Tibial nerve (tissue), 4 donors: ENCODE measurements at places on chromosomes 11 and 22. TPM values are rescaled to one million over a fixed set of nuclear protein-coding genes. Genes with fewer than 3 reads are reported as not detected.

The MN1 gene
- 3.9 TPM for total RNA-seq

- H3K4me1 ChIP-seq, result peaks cover 26% of the 10 kb centered on the region
- H3K4me3 ChIP-seq, result no peak overlapping the region
- no peak for DNase-seq
- peak overlapping the region; percentile 68 for H3K27ac ChIP-seq
- no peaks in the 10 kb centered on the region for H3K27me3 ChIP-seq
- no peaks in the 10 kb centered on the region for H3K36me3 ChIP-seq
These were observed 12.9 kb downstream of the CD59 start for GRCh38 chr11:33723238-33723881.

DNA sequence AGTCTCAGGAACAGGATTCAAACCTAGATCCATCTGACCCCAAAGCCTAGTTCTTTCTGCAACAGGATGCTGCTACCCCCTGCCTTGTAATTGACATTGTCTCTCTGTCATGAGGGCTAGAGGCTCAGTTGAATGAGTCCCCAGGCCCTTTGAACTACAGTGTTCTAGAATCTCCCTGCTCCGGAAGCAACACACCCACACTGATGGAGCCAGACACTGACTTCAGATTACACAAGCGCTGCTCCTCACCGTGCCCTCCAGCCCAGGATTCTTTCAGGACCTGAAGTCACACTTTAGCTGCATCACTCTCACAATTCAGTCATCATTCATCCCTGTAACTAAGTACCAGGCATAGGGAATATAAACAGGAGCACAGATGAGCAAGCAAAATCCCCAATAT is 69.6 kb downstream of the RAB30 start:
- no peaks in the 10 kb centered on the region for H3K36me3 ChIP-seq
- no peaks in the 10 kb centered on the region for H3K4me1 ChIP-seq
- H3K27ac ChIP-seq, result no peak overlapping the region

- H3K36me3 ChIP-seq, result no peaks in the 10 kb centered on the region
- no peaks in the 10 kb centered on the region for H3K4me1 ChIP-seq
- no peak overlapping the region for H3K27ac ChIP-seq
- DNase-seq, result no peak
- no peak overlapping the region for H3K4me3 ChIP-seq
These were observed 2.2 kb upstream of the CABP2 start for GRCh38 chr11:67525275-67525976.

- no peak for DNase-seq
- H3K27me3 ChIP-seq, result no peaks in the 10 kb centered on the region
- no peak overlapping the region for H3K4me3 ChIP-seq
- H3K4me1 ChIP-seq, result peaks cover 10% of the 10 kb centered on the region
- H3K36me3 ChIP-seq, result peaks cover 48% of the 10 kb centered on the region
These were observed 4.4 kb downstream of the IL18BP start for GRCh38 chr11:72002841-72003775.

GRCh38 chr11:33256031-33256812 is 959 bp upstream of the HIPK3 start:
- peaks cover 8% of the 10 kb centered on the region for H3K4me1 ChIP-seq
- H3K27ac ChIP-seq, result peak overlapping the region; percentile 97
- H3K36me3 ChIP-seq, result no peaks in the 10 kb centered on the region

The ESAM gene
- 40.6 TPM for total RNA-seq

- no peaks in the 10 kb centered on the region for H3K4me1 ChIP-seq
- no peaks in the 10 kb centered on the region for H3K27me3 ChIP-seq
- no peaks in the 10 kb centered on the region for H3K36me3 ChIP-seq
- no peak overlapping the region for H3K4me3 ChIP-seq
- DNase-seq, result no peak
- no peak overlapping the region for H3K27ac ChIP-seq
These were observed 127.0 kb downstream of the COMMD9 start for GRCh38 chr11:36162006-36162882.

The PVALB gene
- not detected for total RNA-seq

DNA sequence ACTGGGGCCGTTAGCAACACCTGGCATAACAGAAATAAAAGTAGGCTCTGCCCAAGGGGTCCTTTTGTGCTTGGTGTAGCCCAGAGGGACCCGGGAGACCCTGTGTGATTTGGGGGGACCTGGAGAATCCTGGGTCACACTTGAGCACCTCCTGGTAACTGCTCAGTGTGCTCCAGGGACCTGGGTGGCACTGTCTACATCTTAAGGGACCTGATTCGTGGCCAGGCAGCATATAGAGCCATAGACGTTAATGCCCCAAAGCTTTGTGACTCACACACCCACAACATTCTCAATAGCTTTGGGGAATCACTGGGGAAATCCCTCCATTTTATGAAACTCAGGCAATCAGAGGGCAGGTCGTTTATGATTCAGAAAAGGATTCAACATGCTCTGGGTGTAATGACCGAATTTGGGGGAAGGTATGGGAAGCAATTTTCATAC is 3.6 kb upstream of the IGF2 start:
- H3K27ac ChIP-seq, result no peak overlapping the region
- DNase-seq, result no peak
- no peak overlapping the region for H3K4me3 ChIP-seq
- no peaks in the 10 kb centered on the region for H3K36me3 ChIP-seq
- H3K27me3 ChIP-seq, result peaks cover 95% of the 10 kb centered on the region

DNA sequence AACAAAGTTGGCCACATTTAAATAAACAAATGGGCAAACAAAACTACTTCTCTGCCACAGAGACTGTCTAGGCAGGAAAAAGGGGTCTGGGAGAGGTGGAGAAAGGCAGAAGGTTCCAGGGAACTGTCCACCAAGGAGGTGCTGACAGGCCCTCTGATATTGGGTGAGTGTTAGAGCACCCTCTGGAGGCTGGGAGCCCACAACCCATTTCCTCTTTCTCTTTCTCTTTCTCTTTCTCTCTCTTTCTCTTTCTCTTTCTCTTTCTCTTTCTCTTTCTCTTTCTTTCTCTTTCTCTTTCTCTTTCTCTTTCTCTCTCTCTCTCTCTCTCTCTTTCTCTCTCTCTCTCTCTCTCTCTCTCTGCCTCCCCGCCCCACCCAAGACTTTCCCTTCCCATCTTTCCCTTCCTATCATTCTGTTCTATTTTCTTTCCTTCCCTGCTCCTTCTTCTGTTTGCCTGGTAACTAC is 912.8 kb downstream of the DLG2 start:
- no peak overlapping the region for H3K4me3 ChIP-seq
- H3K4me1 ChIP-seq, result no peaks in the 10 kb centered on the region
- H3K27ac ChIP-seq, result no peak overlapping the region
- no peak for DNase-seq
- no peaks in the 10 kb centered on the region for H3K27me3 ChIP-seq

DNA sequence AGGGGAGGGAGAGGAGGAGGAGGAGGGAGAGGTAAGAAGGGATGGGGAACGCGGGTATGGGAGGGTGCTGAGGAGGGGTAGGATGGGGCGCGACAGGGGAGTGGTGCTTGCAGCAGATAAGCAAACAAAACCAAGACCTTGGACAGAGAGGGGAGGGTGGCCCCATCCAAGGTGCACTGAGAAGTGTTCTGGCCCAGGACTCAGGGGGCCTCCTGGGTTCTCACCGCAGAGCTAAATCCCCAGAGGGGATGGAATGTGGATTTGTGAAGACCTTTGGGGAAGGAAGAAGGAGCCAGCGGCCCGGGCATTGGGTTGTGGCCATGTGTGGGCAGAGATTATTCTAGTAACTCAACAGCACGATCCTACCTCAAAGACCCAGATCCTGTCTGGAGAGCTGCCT is 90.9 kb upstream of the LINC01488 start:
- H3K27me3 ChIP-seq, result no peaks in the 10 kb centered on the region
- no peak overlapping the region for H3K27ac ChIP-seq
- no peak overlapping the region for H3K4me3 ChIP-seq
- no peaks in the 10 kb centered on the region for H3K36me3 ChIP-seq
- no peaks in the 10 kb centered on the region for H3K4me1 ChIP-seq

The MOGAT2 gene
- total RNA-seq, result not detected

The KIAA0930 gene
- 64.9 TPM for total RNA-seq

The OR2AT4 gene
- total RNA-seq, result 2.3 TPM

The CCDC116 gene
- 0.22 TPM for total RNA-seq

GRCh38 chr22:42443240-42444076 is 11.3 kb upstream of the NFAM1 start:
- peak overlapping the region; percentile 89 for H3K27ac ChIP-seq
- DNase-seq, result no peak
- peaks cover 16% of the 10 kb centered on the region for H3K4me1 ChIP-seq
- H3K36me3 ChIP-seq, result no peaks in the 10 kb centered on the region

The TNNI2 gene
- total RNA-seq, result not detected

DNA sequence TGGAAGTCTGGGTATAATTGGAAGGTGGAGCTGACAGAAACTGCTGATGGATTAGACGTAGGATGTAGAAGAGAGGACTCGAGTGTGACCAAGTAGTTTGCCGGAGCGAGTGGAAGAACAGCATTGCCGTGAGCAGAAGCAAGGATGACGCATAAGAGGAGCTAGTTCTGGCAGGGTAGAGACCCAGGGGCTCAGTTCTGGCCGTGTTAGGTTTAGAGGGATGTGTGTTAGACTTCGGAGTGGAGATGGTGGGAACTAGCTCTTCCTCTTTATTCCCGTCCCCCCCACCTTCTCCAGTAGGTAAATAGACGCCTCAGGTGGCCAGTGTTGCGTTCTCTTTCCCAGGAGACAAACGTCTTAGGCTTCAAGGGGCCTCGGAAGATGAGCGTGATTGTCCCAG is 19.1 kb downstream of the TUB start:
- no peak overlapping the region for H3K27ac ChIP-seq
- DNase-seq, result no peak
- H3K36me3 ChIP-seq, result no peaks in the 10 kb centered on the region
- no peak overlapping the region for H3K4me3 ChIP-seq
- H3K27me3 ChIP-seq, result no peaks in the 10 kb centered on the region

DNA sequence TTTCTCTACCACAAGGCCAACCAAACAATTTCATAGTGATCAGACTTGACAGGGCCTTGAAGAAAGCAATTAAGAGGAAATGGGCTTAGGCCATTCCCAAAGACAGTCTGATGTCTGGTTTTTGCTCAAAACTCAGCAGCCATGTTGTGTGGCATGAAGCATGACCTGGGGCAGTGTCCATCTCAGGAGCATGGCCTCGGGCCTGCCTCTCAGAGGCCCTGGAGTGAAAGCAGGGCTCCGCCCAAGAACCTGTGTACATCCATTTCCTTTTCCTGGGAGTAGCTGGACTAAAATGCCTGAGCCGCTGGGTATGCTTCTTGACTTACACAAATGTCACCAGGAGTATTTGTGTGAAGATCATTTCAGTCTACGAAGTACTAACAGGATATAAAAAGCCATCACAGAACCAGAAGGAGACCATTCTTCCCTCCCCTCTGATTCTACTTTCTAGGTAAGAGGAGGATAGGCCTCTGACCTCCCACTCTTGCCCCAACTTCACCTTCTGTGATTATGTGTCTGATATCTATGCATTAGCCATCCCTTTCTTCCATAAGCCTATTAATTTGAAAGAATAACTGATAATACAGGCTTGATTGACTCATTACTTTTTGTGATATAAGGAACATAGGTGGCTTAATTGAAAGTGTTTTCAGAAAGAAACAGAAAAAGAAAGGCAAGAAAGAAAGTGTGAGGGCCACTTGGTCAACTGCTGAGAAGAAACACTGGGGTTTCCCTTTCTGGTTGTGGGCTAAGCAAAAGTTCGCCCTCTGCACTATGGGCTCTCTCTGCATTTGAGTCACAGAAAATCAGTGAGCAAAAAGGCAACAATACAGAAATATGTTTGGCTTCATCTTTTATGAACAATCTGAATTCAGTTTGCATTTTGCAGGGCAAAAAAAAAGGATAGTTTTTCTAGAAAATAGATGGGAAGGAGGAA is 188.6 kb upstream of the MTMR2 start:
- no peak for DNase-seq
- no peak overlapping the region for H3K4me3 ChIP-seq
- no peaks in the 10 kb centered on the region for H3K27me3 ChIP-seq
- peaks cover 33% of the 10 kb centered on the region for H3K4me1 ChIP-seq

GRCh38 chr11:64247729-64248531 is 1.2 kb upstream of the PPP1R14B start:
- H3K27me3 ChIP-seq, result no peaks in the 10 kb centered on the region
- H3K4me1 ChIP-seq, result peaks cover 82% of the 10 kb centered on the region
- DNase-seq, result no peak
- H3K36me3 ChIP-seq, result no peaks in the 10 kb centered on the region
- peak overlapping the region; percentile 80 for H3K4me3 ChIP-seq

GRCh38 chr22:45945621-45946106 is 31.3 kb downstream of the WNT7B start:
- H3K27ac ChIP-seq, result no peak overlapping the region
- H3K4me3 ChIP-seq, result no peak overlapping the region
- H3K4me1 ChIP-seq, result no peaks in the 10 kb centered on the region
- no peaks in the 10 kb centered on the region for H3K36me3 ChIP-seq

DNA sequence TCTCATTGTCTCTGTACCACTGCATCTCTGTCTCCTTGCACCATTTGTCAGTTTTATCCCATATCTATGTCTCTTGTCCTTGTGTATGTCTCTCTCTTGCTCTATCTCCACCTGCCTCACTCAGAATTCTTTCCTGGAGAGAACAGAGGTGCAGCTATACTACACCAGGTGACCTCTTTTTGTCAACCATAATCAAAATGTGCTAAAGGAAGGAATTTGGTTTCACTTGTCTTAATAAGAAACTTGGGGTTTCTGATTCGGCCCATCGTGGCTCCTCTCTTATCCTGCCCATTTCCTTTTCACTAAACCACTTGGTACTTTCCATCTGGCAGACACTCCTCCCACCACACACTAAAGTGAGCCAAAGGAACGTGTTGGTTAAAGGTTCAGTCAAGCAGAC is 2.0 kb upstream of the C11orf42 start:
- H3K27me3 ChIP-seq, result no peaks in the 10 kb centered on the region
- no peak overlapping the region for H3K4me3 ChIP-seq
- H3K27ac ChIP-seq, result no peak overlapping the region
- no peaks in the 10 kb centered on the region for H3K4me1 ChIP-seq

The ACR gene
- 4.8 TPM for total RNA-seq

DNA sequence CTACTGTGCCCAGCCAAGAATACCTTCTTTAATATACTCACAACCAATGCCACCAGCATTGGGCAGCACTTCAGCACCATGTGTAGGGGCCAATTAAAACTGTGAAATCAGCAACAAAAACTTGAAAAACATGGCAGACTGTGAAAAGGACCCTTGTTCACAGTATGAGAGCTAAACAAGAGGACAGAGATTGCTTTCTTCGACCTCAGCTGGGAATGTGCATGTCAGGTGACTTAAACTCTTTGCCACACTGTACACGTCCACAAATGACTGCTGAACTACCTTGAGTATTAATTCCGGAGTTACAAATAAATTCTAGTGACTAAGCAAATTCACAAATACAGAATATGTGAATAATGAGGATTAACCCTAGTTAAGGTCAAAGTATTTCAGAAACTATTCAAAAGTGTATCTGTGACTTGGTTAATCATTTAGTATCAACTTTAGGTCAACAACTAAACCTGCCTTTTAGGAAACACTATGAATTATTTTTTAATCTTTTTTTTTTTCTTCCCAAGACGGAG is 33.0 kb downstream of the DDX6 start:
- no peaks in the 10 kb centered on the region for H3K27me3 ChIP-seq
- H3K27ac ChIP-seq, result no peak overlapping the region
- no peak for DNase-seq
- H3K4me3 ChIP-seq, result no peak overlapping the region
- H3K36me3 ChIP-seq, result peaks cover 43% of the 10 kb centered on the region
- peaks cover 4% of the 10 kb centered on the region for H3K4me1 ChIP-seq
